ENCODE measurements at places on chromosomes 12 and 14. TPM values are rescaled to one million over a fixed set of nuclear protein-coding genes. Genes with fewer than 3 reads are reported as not detected.

DHRS4L2 gene
- total RNA-seq: 17.7 TPM

GPR33 gene
- total RNA-seq: not detected

BMAL2 gene
- 5.4 TPM for total RNA-seq

KRT79 gene
- not detected for total RNA-seq

KRT2 gene
- total RNA-seq: not detected

POTEG gene
- total RNA-seq: not detected

VPS37B gene
- total RNA-seq: 5.2 TPM

DNA sequence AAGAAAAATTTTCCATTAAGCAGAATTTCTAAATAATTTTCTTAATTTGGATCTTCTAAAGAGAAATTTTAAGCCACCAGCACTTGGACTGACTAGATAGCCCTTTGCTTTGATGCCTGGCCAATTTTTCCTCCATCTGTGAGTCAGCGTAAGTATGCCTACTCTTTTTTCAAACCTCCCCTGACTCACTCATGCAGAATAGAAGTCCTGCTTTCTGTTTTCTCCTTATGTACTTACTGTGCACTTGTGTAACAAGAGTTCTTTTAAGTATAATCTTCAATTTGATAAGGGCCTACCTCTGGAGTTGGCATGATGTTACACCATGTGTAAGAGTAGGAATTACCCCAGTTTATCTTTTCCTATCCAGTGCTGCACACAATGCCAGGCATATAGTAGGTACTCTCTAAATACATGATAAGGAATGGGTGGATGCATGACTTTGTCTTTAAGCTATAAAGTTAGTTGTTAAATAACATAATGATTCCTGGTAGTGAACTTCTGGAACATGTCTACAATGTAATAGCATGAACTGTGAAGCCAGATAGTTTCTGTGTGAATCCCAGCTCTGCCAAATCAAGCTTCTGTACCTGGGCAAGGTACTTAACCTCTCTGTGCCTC lies 329.6 kb downstream of the TMTC2 start:
- H3K4me1 ChIP-seq: no peaks in the 10 kb centered on the region
- H3K27me3 ChIP-seq: no peaks in the 10 kb centered on the region
- no peak overlapping the region for H3K27ac ChIP-seq
- no peaks in the 10 kb centered on the region for H3K36me3 ChIP-seq
- DNase-seq: no peak

DNA sequence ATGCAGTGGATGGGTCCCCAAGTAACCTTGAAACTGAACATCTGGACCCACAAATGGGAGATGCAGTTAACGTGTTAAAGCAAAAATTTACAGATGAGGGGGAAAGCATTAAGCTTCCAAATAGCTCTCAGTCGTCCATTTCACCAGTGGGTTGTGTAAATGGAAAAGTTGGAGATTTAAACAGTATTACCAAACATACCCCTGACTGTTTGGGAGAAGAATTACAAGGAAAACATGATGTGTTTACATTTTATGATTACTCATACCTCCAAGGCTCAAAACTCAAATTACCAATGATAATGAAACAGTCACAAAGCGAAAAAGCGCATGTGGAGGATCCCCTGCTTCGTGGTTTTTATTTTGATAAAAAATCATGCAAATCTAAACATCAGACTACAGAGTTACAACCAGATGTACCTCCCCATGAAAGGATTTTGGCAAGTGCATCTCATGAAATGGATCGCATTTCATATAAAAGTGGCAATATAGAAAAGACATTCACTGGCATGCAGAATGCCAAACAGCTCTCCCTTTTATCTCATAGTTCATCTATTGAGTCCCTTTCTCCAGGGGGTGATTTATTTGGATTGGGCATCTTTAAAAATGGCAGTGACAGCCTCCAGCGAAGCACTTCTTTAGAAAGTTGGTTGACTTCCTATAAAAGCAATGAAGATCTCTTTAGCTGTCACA lies 116.6 kb upstream of the NPAS3 start:
- DNase-seq: no peak
- H3K27ac ChIP-seq: no peak overlapping the region
- no peak overlapping the region for H3K4me3 ChIP-seq

- no peaks in the 10 kb centered on the region for H3K27me3 ChIP-seq
- peak overlapping the region; percentile 54 for H3K4me3 ChIP-seq
- peak overlapping the region; percentile 39 for H3K27ac ChIP-seq
- DNase-seq: no peak
- no peaks in the 10 kb centered on the region for H3K36me3 ChIP-seq
Measured at GRCh38 chr14:23566778-23567185, 809 bp downstream of the AP1G2 start.

GRCh38 chr12:121628536-121628935 lies 2.2 kb downstream of the ORAI1 start:
- H3K4me3 ChIP-seq: no peak overlapping the region
- DNase-seq: no peak
- H3K36me3 ChIP-seq: no peaks in the 10 kb centered on the region
- no peaks in the 10 kb centered on the region for H3K27me3 ChIP-seq
- no peaks in the 10 kb centered on the region for H3K4me1 ChIP-seq

GRCh38 chr12:50186681-50187080 lies 19.5 kb upstream of the CERS5 start:
- H3K36me3 ChIP-seq: no peaks in the 10 kb centered on the region
- no peaks in the 10 kb centered on the region for H3K27me3 ChIP-seq
- H3K27ac ChIP-seq: no peak overlapping the region
- no peak for DNase-seq

DNA sequence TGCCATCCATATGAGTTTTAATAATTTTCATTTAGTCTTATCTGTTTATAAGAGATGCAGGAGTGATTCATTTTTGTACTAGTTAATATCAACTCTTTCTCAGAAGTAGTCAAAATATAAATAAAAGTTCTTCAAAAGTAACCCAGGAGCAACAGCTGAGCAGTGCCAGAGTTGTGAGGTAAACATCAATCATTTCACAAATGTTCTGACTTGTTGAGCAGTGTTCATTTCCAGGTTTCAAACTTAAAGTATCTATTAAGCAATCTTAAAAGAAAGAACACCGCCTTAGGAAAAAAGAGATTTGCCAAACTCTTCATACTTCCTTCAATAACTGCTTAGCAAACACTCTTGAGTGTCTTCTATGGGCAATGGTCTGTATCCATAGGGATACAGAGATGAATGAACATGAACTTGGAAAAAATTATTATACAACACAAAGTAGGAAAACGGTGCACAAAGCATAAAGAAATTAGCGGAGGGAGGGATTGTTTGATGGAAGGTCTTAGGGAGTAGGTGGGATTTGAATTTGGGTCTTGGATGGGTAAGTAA lies 41.9 kb upstream of the POC1B start:
- H3K27me3 ChIP-seq: no peaks in the 10 kb centered on the region
- H3K36me3 ChIP-seq: no peaks in the 10 kb centered on the region
- H3K4me3 ChIP-seq: no peak overlapping the region
- no peak overlapping the region for H3K27ac ChIP-seq

DNA sequence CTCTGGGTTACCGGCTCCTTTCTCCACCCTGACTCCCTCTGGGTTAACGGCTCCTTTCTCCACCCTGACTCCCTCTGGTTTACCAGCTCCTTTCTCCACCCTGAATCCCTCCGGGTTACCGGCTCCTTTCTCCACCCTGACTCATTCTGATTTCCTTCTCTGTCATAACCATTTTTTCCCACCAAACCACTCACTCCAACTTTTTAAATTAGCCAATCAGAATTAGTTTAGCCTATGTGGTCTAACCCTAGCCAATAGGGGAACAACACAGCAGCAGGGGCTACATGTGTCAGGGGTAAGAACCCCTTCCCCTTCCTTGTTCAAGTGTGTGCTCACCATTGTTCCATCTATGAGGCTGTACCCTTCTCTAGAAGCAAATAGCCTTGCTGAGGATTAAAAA lies 98.4 kb upstream of the RBM19 start:
- H3K36me3 ChIP-seq: no peaks in the 10 kb centered on the region
- H3K27ac ChIP-seq: no peak overlapping the region
- no peaks in the 10 kb centered on the region for H3K27me3 ChIP-seq
- H3K4me3 ChIP-seq: no peak overlapping the region
- no peaks in the 10 kb centered on the region for H3K4me1 ChIP-seq
- no peak for DNase-seq

GRCh38 chr14:102280376-102280962 lies 24.5 kb downstream of the MOK start:
- H3K4me3 ChIP-seq: no peak overlapping the region
- no peaks in the 10 kb centered on the region for H3K36me3 ChIP-seq
- no peaks in the 10 kb centered on the region for H3K4me1 ChIP-seq
- H3K27me3 ChIP-seq: no peaks in the 10 kb centered on the region
- no peak overlapping the region for H3K27ac ChIP-seq

DNA sequence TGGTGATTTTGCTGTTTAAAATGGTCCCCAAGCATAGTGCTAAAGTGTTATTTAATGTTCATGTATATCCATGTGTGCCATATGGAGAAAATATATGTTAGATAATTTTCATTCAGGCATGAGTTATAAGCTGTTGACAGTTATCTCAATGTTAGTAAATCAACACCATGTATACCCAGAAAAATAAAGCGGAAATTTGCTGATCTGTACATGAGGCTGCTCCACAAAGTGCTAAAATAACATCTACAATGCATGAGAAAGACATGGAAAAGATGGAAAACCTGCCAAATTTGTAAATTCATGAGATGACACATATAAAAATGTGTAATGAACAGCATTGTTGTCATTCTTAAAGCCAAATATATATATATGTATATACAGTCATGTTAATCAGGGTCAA lies 1199.2 kb downstream of the FSCB start:
- no peak overlapping the region for H3K4me3 ChIP-seq
- no peaks in the 10 kb centered on the region for H3K36me3 ChIP-seq
- no peak for DNase-seq
- H3K27me3 ChIP-seq: no peaks in the 10 kb centered on the region

GRCh38 chr12:128891856-128892255 lies 38.6 kb downstream of the GLT1D1 start:
- no peak for DNase-seq
- H3K36me3 ChIP-seq: no peaks in the 10 kb centered on the region
- H3K27me3 ChIP-seq: no peaks in the 10 kb centered on the region
- no peaks in the 10 kb centered on the region for H3K4me1 ChIP-seq

DNA sequence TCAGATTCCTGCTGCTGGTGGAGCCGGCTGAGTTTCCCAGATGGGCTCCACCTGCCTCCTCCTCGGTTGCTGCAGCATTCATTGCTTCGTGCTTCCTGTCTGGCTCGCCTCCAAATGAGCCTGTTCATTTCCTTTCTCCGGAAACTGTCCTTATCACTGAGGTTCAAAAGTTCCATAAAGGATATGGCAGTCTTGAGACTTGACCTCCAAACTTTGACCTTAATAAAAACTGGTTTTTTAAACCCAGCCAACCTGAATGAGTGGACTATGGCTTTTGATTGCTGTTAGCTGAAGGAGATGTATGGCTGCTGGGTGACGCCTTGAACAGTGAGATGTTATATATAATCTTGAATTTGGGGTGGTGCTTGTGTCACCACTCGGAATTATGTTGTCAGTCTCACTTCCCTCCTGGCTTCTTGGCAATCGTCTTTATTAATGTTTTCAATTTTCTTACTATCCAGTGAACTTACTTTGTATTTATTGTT lies 62.7 kb downstream of the RASSF3 start:
- no peaks in the 10 kb centered on the region for H3K27me3 ChIP-seq
- peaks cover 6% of the 10 kb centered on the region for H3K4me1 ChIP-seq
- H3K36me3 ChIP-seq: no peaks in the 10 kb centered on the region

GRCh38 chr14:24329073-24329663 lies 5.7 kb downstream of the ADCY4 start:
- H3K4me1 ChIP-seq: no peaks in the 10 kb centered on the region
- DNase-seq: no peak
- H3K27ac ChIP-seq: no peak overlapping the region
- H3K27me3 ChIP-seq: no peaks in the 10 kb centered on the region
- H3K36me3 ChIP-seq: no peaks in the 10 kb centered on the region

GRCh38 chr14:33699300-33699983 lies 251.4 kb downstream of the EGLN3 start:
- no peak overlapping the region for H3K27ac ChIP-seq
- no peaks in the 10 kb centered on the region for H3K36me3 ChIP-seq
- no peak overlapping the region for H3K4me3 ChIP-seq
- H3K4me1 ChIP-seq: no peaks in the 10 kb centered on the region
- H3K27me3 ChIP-seq: no peaks in the 10 kb centered on the region

- DNase-seq: no peak
- no peaks in the 10 kb centered on the region for H3K36me3 ChIP-seq
- no peaks in the 10 kb centered on the region for H3K4me1 ChIP-seq
- H3K4me3 ChIP-seq: no peak overlapping the region
- no peak overlapping the region for H3K27ac ChIP-seq
Measured at GRCh38 chr14:36521598-36522345, 1.7 kb upstream of the NKX2-1 start.

GRCh38 chr12:107493135-107493494 lies 192.5 kb upstream of the PWP1 start:
- H3K4me3 ChIP-seq: no peak overlapping the region
- no peak overlapping the region for H3K27ac ChIP-seq
- no peaks in the 10 kb centered on the region for H3K4me1 ChIP-seq
- no peaks in the 10 kb centered on the region for H3K36me3 ChIP-seq

DNA sequence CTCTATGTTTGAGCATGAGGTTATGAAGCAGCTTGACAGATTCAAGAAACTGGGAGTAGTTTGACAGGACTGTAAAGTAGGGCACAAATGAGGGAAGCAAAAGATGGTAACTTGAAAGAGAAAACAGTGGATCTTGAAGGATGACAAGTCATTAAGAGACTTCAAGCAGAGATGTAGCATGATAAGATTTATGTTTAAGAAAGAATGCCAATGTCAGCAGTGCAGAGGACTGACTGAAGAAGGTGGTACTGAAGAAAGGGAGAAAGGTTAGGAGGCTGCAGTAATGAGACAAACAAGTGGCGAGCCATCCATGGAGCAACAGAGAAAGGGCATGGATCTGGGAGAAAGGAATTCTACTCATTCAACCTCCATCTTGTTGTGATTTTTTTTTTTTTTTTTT lies 120.2 kb upstream of the RAP1B start:
- no peak overlapping the region for H3K4me3 ChIP-seq
- no peaks in the 10 kb centered on the region for H3K36me3 ChIP-seq
- H3K27me3 ChIP-seq: no peaks in the 10 kb centered on the region
- no peaks in the 10 kb centered on the region for H3K4me1 ChIP-seq
- no peak overlapping the region for H3K27ac ChIP-seq

DNA sequence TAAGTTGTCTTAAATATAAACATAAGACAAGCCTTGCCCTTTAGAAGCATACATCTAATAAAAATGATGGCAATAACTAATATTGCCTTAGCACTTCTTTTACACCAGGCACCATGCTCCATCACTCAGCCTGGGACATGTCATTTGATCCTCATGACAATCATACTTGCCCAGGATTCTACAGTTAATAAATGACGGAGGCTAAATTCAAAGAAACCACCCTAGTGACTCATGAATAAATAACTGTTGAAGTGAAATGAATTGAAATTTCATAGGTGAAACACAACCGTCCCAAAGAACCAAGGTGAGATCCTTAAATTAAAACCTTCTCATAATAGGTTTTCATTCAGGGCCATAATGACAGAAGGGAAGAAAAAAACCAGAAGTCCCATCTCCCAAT lies 89.5 kb downstream of the GRIN2B start:
- no peak overlapping the region for H3K4me3 ChIP-seq
- DNase-seq: no peak
- H3K4me1 ChIP-seq: no peaks in the 10 kb centered on the region

GRCh38 chr12:96094201-96094600 lies 58.8 kb upstream of the LTA4H start:
- H3K27ac ChIP-seq: no peak overlapping the region
- no peak overlapping the region for H3K4me3 ChIP-seq
- no peaks in the 10 kb centered on the region for H3K27me3 ChIP-seq

- DNase-seq: no peak
- H3K27me3 ChIP-seq: no peaks in the 10 kb centered on the region
- no peak overlapping the region for H3K4me3 ChIP-seq
- no peaks in the 10 kb centered on the region for H3K4me1 ChIP-seq
- no peak overlapping the region for H3K27ac ChIP-seq
- H3K36me3 ChIP-seq: no peaks in the 10 kb centered on the region
Measured at GRCh38 chr14:60064491-60065072, 27.1 kb upstream of the PCNX4 start.
